ENCODE measurements at places on chromosomes 2 and 18.

DNA sequence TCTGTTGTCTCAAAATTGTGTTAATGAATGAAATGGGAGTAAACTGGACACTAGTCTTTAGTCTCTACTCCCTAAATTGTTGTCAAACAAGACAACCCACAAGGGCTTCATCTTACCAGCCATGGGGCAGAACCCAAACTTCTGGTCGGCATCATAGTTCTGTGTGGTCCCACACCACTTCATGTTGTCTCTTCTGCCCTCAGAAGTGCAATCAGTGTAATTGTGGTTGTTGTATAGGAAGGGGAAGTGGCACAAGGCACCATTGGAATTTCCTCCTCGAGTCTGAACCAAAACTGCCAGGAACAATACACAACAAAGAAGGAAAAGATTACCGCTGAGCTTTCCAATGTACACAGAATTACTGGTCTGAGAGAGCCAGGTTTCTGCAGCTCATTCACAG lies 12.6 kb downstream of the FN1 start:
- no peak for DNase-seq

DNA sequence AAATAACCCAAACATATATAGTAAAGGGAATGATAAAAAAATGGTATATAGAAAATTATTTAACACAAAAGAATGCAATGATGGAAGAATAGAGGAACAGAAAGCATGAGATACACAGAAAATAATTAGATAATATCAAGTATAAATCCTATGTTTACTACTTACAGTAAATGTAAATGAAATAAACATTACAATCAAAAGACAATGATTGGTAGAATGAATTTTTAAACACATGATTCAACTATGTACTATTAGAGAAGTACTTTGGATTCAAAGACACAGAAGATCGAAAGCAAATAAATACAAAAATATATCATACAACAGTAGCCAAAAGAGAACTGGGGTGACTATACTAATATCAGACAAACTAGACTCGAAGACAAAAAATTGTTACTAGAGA lies 97.6 kb upstream of the PARD3B start:
- no peak for DNase-seq

- DNase-seq, result no peak
These were observed 109.8 kb upstream of the FZD5 start for GRCh38 chr2:207879536-207879935.

DNA sequence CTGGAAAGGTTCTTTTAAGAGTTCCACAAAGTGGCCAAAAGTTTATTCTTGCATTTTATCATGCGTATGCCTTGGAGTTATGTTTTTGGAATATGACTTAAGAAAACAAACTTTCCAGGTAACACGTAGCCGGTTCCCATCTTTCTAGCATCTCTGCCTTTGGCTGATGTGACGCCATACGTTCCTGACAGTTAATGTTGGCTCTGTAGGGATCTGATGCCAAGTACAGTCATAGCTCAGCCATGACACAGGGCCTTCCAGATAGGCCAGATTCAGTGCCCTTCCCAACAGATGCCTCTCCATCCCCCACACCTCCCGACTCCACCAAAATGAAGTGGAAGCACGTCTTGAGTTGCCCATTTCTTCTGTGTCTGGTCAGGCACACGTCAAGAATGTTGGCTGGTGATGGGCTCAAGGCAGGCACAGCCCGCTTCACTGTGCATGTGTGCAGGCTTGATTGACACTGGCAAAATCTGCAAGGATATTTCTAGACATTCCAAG lies 51.0 kb upstream of the THOC1 start:
- no peak for DNase-seq
